Left cardiac atrium (tissue), 4 donors: ENCODE measurements at places on chromosomes 2 and 18. TPM values are rescaled to one million over a fixed set of nuclear protein-coding genes. Genes with fewer than 3 reads are reported as not detected.

DNA sequence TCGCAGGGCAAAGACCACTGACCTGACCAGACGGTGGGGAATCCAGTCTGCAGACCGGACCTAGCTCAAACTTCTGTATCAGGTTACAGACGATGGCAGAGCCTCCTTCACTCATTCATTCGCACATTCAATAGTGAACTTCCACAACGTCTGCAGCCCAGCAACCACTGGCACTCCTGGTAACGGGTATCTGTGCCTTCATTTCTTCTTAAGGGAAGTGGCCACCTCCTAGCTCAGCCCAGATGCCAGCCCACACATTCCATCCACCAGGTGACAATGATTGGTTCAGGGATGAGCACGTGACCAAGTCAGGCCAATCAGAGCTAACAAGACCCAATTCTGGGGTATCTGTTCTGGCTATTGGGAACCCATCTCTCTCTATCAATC, 15.9 kb upstream of the ARMC9 start:
- no peak for DNase-seq

Gene MTLN
- total RNA-seq = 99.9 TPM

GRCh38 chr2:20125616-20126015, 74.2 kb upstream of the LAPTM4A start:
- no peak for DNase-seq

DNA sequence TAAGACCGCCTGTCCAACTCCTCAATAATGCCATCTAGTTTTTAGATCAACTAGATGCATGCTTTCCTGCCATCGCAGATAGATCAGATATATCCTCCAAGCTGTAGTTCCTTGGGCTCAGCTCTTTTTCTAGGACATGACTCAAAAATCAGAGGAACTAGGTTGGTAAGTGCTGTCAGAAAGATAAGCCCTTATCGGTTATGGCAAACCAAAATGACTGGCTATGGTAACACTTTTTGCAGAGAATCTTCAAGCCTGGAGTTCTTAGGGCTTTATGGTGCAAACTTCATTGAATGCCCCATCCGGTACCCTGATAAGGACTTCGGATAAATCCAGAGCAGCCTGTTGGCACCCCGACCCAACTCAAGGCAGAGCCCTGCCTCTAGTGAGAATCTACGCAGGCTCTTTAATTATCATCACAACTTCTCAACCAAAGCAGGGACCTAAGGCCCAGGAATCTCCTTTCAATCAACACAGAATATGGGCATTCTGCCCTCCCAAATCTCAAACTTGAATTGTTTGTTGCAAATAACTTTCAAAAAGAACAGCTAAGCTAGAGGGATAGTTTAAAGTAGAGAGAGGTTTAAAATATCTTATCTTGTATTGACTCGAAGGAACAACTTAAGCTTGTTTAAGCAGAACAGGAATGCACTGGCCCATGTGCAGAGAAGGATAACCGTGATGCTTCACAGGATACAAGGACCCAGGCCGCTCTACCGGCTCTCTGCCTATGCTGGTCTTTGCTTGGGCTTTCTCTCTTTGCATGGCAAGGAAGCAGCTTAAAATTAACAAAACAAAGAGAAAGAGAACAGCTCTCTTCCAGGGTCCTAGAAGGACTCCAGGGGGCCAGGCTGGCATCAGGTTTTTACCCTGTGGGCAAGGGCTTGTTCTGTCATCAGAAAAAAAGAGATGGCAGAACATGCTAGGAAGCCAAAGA, 3.4 kb upstream of the CYP1B1 start:
- DNase-seq = no peak

GRCh38 chr2:149146876-149147275, 108.4 kb downstream of the LYPD6B start:
- no peak for DNase-seq
